Skin of body (tissue), 3 donors: ENCODE measurements at places on chromosomes 4 and X.

- no peak for DNase-seq
Measured at GRCh38 chr4:106898621-106899230, 137.4 kb downstream of the DKK2 start.

DNA sequence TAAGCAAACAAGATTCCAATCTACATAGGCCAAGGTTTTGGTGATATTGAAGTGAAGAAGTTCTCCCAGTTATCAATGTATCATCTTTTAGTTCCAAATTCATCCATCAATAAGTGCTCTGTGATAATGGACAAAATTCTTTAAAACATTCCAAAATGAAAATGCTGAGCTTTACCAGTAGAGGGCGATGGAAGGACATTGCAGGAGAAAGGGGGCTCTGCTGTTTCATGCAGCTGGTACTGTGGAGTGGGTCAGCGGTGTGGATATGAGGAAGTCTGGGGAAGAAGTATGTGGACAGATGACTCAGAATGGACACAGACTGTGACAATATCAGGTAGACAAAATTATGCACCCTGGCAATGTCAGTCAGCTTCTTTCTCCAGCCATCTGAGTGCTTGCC, 46.6 kb upstream of the HS6ST2 start:
- no peak for DNase-seq

- DNase-seq, result no peak
Measured at GRCh38 chr4:122661176-122662160, 40.6 kb upstream of the IL21 start.

GRCh38 chr4:80221161-80221560, 23.9 kb downstream of the PRDM8 start:
- no peak for DNase-seq

- DNase-seq, result peak; percentile 7
Measured at GRCh38 chrX:68693481-68694434, 46.3 kb downstream of the STARD8 start.

- DNase-seq, result no peak
Measured at GRCh38 chr4:581753-582361, 5.8 kb upstream of the TMEM271 start.

GRCh38 chr4:87171944-87172343, 48.5 kb downstream of the KLHL8 start:
- no peak for DNase-seq

- DNase-seq, result peak; percentile 35
Measured at GRCh38 chrX:39755143-39756032, 342.4 kb downstream of the BCOR start.

DNA sequence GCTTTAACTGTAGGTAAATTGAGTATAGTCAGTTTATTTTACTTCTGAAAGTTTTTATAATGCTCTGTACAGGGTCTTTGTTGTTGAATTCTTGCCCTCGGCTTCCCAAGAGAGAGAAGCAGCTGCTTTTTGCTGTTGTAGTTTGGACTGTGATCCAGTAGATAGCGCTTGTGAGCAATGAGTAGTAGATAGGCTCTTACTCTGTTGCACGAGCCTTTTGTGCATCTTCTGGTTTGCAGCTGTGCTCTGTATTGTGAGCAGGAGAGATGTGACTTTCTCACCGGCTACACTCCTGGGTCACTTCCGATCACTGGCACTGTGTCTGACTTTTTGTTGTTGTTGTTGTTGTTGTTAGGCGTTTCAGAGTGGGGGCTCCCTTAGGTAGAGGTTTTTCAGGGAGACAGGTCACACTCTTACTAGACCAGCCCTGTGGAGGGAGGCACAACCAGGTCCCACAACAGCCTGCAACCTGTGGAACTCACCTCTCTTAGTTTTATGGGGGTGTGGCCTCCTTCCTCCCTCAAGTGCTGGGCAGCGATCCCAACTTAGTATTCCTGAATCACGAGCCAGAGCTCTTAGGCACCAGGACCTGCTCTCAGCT, 822.1 kb upstream of the GALNTL6 start:
- no peak for DNase-seq
